ENCODE measurements at places on chromosomes 5 and 9. TPM values are rescaled to one million over a fixed set of nuclear protein-coding genes. Genes with fewer than 3 reads are reported as not detected.

Gene P4HA2
- 324 TPM for total RNA-seq

Gene ANKRD20A1
- total RNA-seq: not detected

Gene PAEP
- not detected for total RNA-seq

Gene SLC22A4
- under 0.01 TPM for total RNA-seq

Gene SLC36A3
- not detected for total RNA-seq

Gene C5orf46
- total RNA-seq: not detected

Gene KLF9
- 19.0 TPM for total RNA-seq

Gene ANKRD18B
- 16.6 TPM for total RNA-seq

Gene OLFML2A
- total RNA-seq: 20.2 TPM

Gene PCDHB9
- not detected for total RNA-seq

Gene SHISAL2B
- total RNA-seq: not detected

Gene ST6GALNAC4
- total RNA-seq: 37.7 TPM

Gene PTGES2
- 112 TPM for total RNA-seq

Gene GFI1B
- total RNA-seq: not detected

Gene RLN1
- not detected for total RNA-seq

Gene SLC34A1
- total RNA-seq: 0.43 TPM

Gene RGMB
- 13.5 TPM for total RNA-seq
